ENCODE measurements at places on chromosomes 1 and 21. TPM values are rescaled to one million over a fixed set of nuclear protein-coding genes. Genes with fewer than 3 reads are reported as not detected.

The FBXO44 gene
- 35.2 TPM for total RNA-seq

The TCHHL1 gene
- total RNA-seq: not detected

The CD1D gene
- total RNA-seq: 1.9 TPM

The TMPRSS15 gene
- not detected for total RNA-seq

The TRIM63 gene
- not detected for total RNA-seq

The NBPF6 gene
- not detected for total RNA-seq

GRCh38 chr1:67784545-67785186 is 48.6 kb downstream of the GNG12 start:
- DNase-seq: no peak

- DNase-seq: no peak
These were observed 18.8 kb downstream of the AVPR1B start for GRCh38 chr1:206098242-206098919.

DNA sequence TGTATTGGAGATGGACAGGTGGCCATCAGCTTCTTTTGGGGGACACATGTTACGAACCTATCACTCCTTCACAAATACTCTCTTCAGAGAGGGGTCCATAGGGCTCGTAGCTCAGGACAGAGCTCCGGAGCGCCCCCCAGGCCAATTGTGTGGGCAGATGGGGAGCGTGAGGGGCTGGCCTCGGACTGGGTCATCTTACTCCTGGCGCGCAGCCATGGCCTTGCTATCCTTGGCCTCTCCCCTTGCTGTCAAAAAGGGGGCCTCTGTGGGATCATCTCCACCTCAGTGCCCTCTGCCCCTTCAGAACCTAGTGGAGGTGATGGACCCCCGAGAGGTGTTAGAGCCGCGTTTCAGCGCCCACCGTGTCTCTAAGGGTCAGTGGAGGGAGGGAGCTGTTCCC is 35.0 kb downstream of the ATP5PO start:
- DNase-seq: no peak

GRCh38 chr21:46206163-46207005 is 22.1 kb upstream of the SPATC1L start:
- DNase-seq: no peak

- DNase-seq: no peak
These were observed 282 bp upstream of the ECE1 start for GRCh38 chr1:21290546-21290944.

DNA sequence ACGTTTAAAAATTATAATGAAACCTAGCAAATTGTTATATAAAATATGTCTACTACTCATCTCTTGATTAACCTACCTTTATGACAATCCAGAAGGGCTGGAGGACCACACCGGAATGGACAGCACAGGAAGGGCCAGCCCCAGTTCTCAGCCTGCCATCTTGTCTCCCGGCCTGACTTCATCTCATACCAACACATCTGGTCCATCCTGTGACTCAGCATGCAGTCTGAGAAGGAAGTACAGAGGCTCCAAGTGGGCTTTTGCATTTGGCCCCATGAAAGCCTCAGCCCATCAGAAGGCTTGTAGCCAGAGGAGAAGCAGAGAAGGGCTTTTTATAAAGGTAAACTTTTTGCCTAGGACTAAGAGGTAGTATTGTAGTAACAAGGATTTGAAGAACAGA is 436.6 kb downstream of the MRPL39 start:
- no peak for DNase-seq

GRCh38 chr1:8423692-8424538 is 106.0 kb downstream of the SLC45A1 start:
- DNase-seq: peak; percentile 28

DNA sequence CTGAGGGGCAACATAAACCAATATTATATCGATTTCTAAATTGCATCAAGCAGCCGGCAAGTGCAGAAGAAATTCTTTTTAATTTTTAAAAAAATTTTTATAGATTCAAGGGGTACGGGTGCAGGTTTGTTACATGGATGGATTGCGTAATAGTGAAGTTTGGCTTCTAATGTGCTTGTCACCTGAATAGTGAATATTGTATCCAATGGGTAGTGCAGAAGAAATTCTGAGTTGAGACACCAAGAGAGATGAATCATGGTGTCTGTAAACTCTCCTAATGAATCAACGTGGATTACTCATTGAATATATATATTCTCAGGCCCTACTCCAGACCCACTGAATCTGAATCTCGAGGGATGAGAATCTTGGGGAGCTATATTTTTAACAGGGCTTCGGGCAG is 253.7 kb upstream of the FOXD3 start:
- no peak for DNase-seq

DNA sequence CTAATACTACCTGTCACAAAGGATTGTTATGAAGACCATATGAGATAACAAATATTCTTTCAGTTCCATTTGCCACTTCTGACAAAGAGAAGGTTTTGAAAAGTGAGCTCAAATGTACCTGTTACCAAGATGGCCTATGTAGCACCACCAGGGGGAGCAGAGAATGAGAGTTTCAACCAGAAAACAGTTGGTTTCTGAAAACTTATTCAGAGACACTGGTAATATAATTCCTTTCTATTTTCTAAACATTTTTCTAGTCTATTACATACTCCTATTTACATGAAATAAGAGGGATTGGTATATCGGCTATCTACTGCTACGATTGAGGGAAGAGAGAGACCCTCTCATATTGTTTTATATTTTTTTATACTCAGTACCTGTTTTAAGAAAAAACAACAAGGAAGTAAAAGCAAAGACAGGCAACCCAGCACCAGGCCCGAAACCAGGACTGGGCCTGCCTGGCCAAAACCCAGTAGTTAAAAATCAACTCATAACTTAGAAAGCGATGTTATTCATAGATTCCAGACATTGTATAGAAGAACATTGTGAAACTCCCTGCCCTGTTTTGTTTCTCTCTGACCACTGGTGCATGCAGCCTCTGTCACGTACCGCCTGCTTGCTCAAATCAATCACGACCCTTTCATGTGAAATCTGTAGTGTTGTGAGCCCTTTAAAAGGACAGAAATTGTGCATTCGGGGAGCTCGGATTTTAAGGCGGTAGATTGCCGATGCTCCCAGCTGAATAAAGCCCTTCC is 48.3 kb downstream of the IL23R start:
- no peak for DNase-seq

- no peak for DNase-seq
These were observed 123.5 kb upstream of the CXADR start for GRCh38 chr21:17389311-17389710.

- no peak for DNase-seq
These were observed 51.8 kb downstream of the KCNK1 start for GRCh38 chr1:233665575-233666270.

DNA sequence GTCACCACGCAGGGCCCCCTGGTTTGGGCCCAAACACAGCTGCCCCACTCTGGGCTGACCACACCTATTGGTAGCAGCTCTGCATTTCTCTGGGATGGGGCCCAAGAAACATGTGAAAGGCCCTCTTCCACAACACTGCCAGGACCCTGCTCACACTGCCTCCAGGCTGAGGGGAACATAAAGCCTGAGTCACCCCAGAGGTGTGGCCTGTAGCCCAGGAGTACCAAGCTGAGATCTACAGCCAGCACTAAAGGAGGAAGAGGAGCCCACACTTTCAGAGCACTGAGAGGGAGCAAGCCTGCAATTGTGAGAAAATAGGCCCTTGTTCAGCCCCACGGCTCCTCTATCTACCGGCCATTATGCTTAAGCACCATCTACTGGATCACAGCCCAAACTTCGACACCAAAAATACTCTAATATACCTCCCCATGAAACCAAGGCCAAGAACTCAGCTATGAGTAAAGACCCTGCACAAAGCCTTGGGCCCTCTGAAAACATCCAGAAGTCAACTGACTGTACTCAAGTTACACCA is 14.4 kb upstream of the OR2T10 start:
- DNase-seq: no peak

DNA sequence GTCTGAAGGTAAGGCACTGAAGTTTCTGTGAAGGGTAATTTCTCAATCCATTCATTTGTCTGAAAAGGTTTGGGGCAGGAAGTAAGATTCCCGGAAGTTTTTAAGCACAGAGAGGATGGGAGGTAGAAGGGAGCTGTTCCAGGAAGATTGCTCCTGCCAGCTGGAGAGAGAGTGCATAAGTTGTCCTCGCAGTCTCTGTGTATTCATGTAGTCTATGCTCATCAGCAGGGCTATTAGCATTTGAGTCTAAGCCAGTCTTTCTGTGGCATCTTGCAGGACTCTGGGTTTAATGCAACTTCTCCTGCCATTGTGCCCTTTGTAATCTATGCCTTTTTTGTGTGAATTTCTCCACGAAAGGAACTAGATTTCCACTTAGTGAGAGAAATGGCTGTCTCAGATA is 140.8 kb upstream of the FGGY start:
- no peak for DNase-seq

DNA sequence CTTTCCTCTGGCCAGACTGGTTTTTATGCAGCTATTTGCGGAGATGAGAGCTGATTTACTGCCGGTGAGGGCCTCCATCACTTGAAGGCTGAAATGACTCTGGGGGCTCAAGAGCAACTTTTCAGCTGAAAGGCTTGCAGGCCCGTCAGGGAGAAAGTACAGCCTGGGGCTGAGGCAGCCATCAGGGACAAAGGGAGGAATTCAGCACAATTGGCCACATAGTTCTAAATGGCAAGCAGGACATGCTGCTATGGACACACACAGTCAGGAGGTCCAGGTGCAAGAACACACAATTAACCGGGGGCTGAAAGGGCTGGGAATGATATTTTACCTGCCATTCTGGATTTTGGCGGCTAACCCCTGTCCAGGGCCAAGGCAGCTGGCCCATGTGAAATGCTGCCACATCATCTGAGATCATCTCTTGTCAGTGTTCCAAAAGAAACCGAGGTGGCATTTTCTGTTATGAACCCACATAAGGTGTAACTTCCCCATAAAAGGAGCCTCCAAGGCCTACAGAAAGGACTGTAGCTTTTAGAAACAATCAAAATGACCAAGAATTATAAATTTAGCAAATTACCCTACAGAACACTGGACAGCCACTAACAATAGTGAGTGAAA is 58.2 kb downstream of the LMX1A start:
- DNase-seq: no peak

DNA sequence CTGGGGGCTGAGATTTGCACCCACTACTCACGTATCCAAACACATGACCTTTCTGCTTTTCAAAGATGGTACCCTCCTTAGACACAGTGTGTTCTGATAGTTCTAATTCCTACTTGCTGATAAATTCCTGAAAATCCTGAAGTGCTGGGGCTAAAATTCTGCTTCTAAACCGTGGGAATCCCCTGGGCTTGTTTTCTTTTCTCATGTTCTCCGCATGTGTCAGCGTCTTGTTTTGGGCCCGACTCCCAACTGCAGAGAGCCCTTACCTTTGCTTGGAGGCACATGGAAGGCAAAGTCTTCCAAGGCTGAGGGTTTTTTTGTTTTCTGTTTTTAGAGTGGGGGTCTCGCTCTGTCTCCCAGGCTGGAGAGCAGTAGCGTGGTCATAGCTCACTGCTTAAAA is 27.2 kb downstream of the PSMG1 start:
- DNase-seq: no peak

Data from thoracic aorta (tissue), 2 donors.